Vagina (tissue), 2 donors: ENCODE measurements at places on chromosomes 7 and 10. TPM values are rescaled to one million over a fixed set of nuclear protein-coding genes. Genes with fewer than 3 reads are reported as not detected.

DNA sequence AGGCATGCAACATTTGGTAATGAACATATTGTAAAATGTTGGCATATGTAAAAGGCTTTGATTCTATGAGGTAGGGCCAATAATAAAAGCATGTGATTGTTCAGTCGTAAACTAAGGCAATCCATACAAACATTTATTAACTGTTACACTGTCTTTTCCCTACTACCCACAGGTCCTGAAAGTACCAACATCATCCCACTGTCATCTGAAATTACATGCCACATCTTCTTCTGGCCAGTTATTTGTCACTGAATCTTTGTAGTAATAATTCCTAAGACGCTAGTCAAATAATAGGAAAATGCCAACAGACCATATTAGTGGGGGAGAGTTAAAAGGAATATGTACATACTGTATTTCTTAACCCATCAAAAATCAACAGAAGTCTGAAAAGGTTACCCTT is 27.2 kb downstream of the DNAJC1 start:
- no peaks in the 10 kb centered on the region for H3K27me3 ChIP-seq
- H3K36me3 ChIP-seq, result no peaks in the 10 kb centered on the region
- H3K4me3 ChIP-seq, result no peak overlapping the region
- no peaks in the 10 kb centered on the region for H3K4me1 ChIP-seq
- H3K27ac ChIP-seq, result no peak overlapping the region

DNA sequence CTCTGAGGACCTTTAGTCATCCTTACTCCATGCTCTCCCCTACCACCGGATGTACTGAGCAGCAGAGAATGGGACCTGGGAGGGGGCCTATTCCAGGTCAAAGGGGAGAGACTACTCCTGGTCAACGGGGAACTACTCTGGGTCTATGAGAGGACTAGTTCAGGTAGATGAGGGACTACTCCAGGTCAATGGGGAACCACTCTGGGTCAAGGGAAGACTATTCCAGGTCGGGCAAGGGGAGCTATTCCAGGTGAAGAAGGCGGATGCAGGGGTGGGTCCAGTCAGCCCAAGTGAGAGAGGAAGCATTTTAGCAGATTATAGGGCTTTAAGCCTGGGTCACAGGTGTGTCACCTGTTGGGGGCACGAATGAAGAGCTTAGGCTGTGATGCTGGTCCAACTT is 35.4 kb downstream of the CCM2 start:
- peaks cover 46% of the 10 kb centered on the region for H3K4me1 ChIP-seq
- no peak for DNase-seq
- H3K36me3 ChIP-seq, result no peaks in the 10 kb centered on the region

DNA sequence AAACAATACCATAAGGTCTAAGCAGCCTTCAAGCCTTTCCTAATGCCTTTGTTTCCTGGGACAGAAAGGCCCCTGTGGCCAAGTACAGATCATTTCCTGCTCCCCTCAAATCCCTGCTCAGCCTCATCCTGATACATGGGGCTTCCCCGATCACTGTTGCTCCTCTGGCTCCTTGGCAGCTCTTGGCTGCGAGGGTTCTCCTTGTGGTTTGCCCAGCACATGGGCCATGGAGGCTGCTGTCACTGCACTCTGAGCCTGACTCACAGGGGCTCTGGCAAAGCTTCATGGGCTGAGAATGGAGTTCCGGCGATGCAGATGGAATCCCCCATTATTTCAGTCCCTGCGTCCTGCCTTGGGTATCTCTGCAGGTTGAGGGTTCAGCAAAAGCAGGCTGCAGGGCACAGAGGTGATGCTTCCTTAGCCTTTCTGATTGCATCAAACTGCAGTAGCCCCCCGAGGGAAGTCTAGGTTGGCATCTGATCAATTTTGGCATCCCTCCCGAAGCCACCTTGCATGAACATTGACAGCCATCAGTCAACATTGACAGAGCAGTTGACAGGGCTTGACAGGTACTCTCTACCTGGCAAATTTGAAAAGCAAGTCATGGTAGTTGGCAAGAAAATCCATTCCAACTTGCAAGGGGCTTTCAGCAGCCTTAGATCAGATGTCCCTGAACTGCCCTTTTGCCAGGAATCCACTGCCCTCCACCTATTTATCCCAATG is 168.6 kb downstream of the GFRA1 start:
- H3K27me3 ChIP-seq, result no peaks in the 10 kb centered on the region
- no peaks in the 10 kb centered on the region for H3K4me1 ChIP-seq
- no peak for DNase-seq
- no peaks in the 10 kb centered on the region for H3K36me3 ChIP-seq
- H3K27ac ChIP-seq, result no peak overlapping the region

DNA sequence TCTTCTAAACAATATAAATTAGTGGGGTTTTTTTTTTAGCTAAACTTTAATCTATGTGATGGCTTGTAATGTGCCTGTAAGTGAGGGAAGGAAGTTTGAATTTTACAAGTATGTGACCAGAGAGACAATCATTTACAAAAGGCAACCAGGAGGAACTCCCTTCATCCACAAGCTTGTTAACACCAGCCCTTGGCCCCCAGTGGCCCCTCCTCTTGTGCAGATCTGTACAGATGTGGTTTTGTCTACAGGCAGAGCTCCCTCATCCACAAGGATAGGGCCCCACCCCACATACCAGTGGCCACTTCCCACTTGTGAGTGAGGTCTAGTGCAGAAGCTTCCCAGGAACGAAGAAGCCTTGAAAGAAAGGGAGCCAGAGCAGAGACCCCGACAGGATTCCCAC is 234.1 kb upstream of the KMT2E start:
- no peak for DNase-seq
- H3K27me3 ChIP-seq, result no peaks in the 10 kb centered on the region
- no peaks in the 10 kb centered on the region for H3K4me1 ChIP-seq

- no peaks in the 10 kb centered on the region for H3K27me3 ChIP-seq
- H3K36me3 ChIP-seq, result no peaks in the 10 kb centered on the region
- no peak overlapping the region for H3K4me3 ChIP-seq
- DNase-seq, result no peak
- no peak overlapping the region for H3K27ac ChIP-seq
These were observed 27.0 kb upstream of the FZD8 start for GRCh38 chr10:35668865-35669650.

GRCh38 chr7:25970356-25970755 is 181.6 kb upstream of the NFE2L3 start:
- DNase-seq, result no peak
- no peaks in the 10 kb centered on the region for H3K27me3 ChIP-seq
- no peaks in the 10 kb centered on the region for H3K4me1 ChIP-seq
- no peak overlapping the region for H3K4me3 ChIP-seq

DNA sequence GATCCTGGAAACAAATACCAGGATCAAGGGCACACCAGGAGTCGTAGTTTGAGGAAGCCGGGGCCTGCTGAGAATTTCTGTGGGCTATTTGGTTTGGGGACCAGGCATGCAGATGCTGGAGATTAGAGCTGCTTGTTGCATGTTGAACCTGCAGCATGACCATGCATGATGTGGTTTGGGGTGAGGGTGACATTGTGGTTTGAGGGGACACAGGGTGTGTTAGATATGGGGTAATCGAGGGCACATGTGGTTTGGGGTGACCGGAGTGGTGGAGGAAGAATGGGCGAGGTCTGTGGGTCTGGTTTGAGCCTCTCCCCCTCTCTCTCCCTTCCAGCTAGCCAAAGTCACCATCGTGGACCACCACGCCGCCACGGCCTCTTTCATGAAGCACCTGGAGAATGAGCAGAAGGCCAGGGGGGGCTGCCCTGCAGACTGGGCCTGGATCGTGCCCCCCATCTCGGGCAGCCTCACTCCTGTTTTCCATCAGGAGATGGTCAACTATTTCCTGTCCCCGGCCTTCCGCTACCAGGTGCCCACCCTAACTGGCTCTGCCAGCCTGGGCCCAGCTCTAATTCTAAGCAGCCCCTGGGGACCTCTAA is 10.2 kb downstream of the NOS3 start:
- no peak for DNase-seq
- no peak overlapping the region for H3K4me3 ChIP-seq
- H3K27me3 ChIP-seq, result no peaks in the 10 kb centered on the region
- no peak overlapping the region for H3K27ac ChIP-seq
- no peaks in the 10 kb centered on the region for H3K36me3 ChIP-seq

GRCh38 chr10:34045571-34046190 is 711.2 kb upstream of the NRP1 start:
- H3K4me1 ChIP-seq, result no peaks in the 10 kb centered on the region
- DNase-seq, result no peak
- H3K36me3 ChIP-seq, result no peaks in the 10 kb centered on the region
- H3K4me3 ChIP-seq, result no peak overlapping the region
- no peaks in the 10 kb centered on the region for H3K27me3 ChIP-seq
- H3K27ac ChIP-seq, result no peak overlapping the region

- peaks cover 59% of the 10 kb centered on the region for H3K4me1 ChIP-seq
- no peaks in the 10 kb centered on the region for H3K36me3 ChIP-seq
- peak overlapping the region; percentile 100 for H3K4me3 ChIP-seq
- no peaks in the 10 kb centered on the region for H3K27me3 ChIP-seq
- no peak for DNase-seq
- peak overlapping the region; percentile 100 for H3K27ac ChIP-seq
These were observed 223.7 kb upstream of the MKLN1 start for GRCh38 chr7:131103997-131104396.

- no peaks in the 10 kb centered on the region for H3K36me3 ChIP-seq
- no peak for DNase-seq
- H3K4me3 ChIP-seq, result peak overlapping the region; percentile 64
- peak overlapping the region; percentile 72 for H3K27ac ChIP-seq
- H3K4me1 ChIP-seq, result peaks cover 10% of the 10 kb centered on the region
These were observed 623 bp upstream of the CEP41 start for GRCh38 chr7:130441408-130441869.

DNA sequence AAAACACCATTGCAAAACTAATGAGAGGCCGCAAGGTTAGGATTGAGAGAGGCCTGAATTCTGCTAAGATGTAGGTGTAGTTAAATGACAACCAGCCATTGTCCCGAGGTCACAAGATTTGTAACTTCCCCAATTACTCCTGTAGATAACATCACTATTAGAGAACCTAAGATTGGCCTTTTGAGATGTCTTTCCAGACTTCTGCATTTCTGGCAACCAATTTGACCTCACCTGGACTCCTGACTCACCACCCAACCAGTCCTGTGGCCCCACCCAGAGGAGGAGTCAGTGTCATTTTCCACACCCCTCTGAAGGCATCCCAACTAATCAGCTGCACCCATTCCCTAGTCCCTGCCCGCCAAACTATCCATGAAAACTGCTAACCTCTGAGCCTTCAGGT is 115.7 kb downstream of the PRKAG2 start:
- H3K4me1 ChIP-seq, result peaks cover 35% of the 10 kb centered on the region
- H3K27me3 ChIP-seq, result no peaks in the 10 kb centered on the region
- H3K4me3 ChIP-seq, result no peak overlapping the region

DNA sequence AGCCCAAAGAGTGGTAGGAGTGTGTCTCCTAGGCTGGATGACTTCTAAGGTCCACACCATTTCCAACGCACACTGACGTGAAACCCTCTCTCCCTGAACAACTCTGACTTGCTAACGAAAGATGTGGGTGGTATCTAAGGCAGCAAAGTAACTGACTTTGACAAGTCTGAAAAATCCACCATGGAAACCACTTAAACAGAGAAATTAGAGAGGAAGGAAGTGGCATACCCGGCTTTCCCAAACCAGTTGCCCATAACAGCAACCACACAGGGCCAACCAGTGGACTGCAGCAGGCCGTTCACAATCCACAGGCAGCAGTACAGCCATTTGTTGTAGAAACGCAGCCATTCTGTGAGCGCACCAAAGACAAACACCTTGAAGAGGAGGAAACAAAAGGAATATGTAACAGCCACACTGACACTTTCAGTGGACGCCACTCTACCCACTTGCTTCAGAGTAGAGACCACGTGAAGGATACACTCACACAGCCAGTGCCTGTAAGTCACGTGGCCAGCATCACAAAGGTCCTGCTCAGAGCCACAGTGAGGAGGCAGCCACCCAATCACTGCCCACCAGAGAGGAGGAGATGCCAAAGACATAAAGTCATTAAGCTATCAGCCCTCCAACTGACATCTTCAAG is 39.8 kb downstream of the SLC37A3 start:
- H3K27me3 ChIP-seq, result no peaks in the 10 kb centered on the region
- H3K4me1 ChIP-seq, result no peaks in the 10 kb centered on the region

DNA sequence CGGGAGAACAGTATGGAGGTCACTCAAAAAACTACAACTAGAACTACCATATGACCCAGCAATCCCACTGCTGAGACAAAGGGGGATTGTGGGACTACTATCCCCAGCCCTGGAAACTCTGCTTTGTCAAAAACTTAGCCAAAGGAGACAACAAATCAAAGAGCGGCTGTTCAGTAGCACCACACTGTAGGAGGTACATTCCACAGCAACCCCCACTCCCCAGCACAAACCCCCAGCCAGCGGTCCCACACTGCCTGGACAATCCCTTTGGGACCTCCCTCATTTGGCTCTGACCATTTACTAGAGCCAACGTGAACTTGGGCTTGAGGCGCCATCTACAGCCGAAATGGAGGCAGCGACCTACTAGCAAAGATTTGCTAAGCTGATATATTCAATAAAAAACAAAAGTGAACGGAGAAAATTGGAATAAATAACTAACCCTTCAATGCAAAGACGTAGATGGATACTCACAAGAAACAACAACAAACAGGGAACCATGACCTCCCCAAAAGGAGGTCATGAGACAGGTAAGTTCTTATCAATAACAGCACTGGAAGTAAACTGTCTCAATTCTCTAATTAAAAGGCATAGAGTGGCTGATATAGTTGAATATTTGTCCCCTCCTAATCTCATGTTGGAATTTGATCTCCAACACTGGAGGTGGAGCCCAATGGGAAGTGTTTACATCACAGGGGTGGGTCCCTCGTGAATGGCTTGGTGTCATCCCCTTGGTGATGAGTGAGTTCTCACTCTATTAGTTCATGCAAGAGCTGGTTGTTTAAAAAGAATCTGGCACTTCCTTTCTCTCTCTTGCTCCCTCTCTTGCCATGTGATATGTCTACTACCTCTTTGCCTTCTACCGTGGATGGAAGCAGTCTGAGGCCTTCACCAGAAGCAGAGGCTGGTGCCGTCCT is 119.0 kb upstream of the KCNMA1 start:
- no peaks in the 10 kb centered on the region for H3K27me3 ChIP-seq
- H3K27ac ChIP-seq, result no peak overlapping the region
- H3K36me3 ChIP-seq, result no peaks in the 10 kb centered on the region

GRCh38 chr10:90317172-90317571 is 540.7 kb downstream of the HTR7 start:
- H3K4me3 ChIP-seq, result no peak overlapping the region
- no peak for DNase-seq
- H3K4me1 ChIP-seq, result peaks cover 15% of the 10 kb centered on the region
- no peaks in the 10 kb centered on the region for H3K36me3 ChIP-seq
- no peak overlapping the region for H3K27ac ChIP-seq
- no peaks in the 10 kb centered on the region for H3K27me3 ChIP-seq

- H3K27ac ChIP-seq, result no peak overlapping the region
- no peaks in the 10 kb centered on the region for H3K36me3 ChIP-seq
- H3K27me3 ChIP-seq, result no peaks in the 10 kb centered on the region
- H3K4me3 ChIP-seq, result no peak overlapping the region
- H3K4me1 ChIP-seq, result peaks cover 69% of the 10 kb centered on the region
These were observed 5.6 kb downstream of the SNX13 start for GRCh38 chr7:17934612-17935240.

CLEC2L gene
- total RNA-seq, result not detected

CHCHD2 gene
- total RNA-seq, result 306 TPM

SRRT gene
- 96.5 TPM for total RNA-seq

ABI1 gene
- 26.0 TPM for total RNA-seq

GIMAP5 gene
- total RNA-seq, result 24.1 TPM
